ENCODE measurements at places on chromosomes 16 and 17.

- no peak for DNase-seq
Observed at GRCh38 chr17:21613071-21613429, 79.3 kb upstream of the KCNJ18 start.

DNA sequence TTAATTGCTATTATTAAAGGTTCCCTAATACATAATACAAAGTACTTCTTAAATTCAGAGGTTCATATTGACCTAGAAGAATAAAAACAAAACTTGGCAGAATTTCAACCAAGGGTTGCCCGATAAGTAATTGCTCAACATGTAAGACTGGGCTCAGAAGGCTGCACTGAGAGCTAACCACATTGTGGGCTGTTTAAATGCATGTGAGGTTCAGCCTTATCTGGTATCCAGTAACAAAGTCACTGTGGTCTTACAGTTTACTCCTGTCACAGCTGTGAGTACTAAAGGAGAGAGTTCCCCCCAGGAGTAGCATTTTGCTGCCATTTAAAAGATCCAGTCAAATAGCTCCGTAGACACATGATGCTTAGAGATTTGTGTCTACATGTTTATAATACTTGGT lies 1.6 kb upstream of the DHRS11 start:
- no peak for DNase-seq

GRCh38 chr17:48429156-48429555 lies 858 bp downstream of the SKAP1 start:
- no peak for DNase-seq

DNA sequence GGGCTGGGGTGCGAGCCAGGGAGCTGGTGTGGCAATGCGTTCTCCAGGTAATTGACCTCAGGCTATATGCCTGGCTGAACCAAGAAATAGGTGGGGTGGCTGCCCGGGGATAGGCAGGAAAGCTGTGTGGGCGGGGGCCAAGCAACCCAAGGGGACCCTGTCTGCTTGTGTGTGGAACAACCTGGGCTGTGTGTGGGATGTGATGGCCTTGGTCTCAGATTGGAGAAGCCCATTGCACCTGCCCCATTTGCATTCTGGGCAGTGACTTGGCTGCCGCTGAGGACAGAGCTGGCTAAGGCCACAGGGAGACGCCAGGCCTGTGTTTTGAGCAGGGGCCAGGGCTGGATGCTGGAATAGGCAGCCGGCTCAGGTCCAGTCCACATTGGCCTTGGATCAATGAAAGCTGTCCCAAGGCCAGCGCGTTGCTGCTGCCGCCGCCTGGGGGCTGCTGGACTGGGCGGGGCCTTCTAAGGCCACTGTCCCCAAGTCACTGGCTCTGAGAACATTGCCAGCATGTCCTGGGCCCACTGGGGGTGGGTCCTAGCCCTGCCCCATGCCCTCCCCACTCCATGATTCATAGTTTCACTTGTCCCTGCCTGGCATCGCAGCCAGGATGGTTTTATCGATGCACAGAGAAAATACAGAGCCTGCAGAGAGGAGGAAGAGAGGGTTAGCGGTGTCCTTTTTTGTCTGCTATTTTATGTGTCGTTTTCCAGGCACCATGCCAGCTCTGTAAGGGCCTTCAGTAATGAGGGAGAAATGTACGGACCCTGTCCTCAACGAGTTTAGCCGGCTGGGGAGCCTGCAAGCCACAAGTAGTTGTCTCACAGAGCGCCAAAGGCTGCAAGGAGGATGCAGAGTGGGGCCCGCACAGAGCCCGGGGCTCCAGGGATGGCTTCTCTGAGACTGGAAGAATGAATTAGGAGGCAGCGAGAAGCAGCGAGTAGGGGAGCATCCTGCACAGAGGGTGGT lies 43.9 kb downstream of the NKD1 start:
- DNase-seq: no peak

DNA sequence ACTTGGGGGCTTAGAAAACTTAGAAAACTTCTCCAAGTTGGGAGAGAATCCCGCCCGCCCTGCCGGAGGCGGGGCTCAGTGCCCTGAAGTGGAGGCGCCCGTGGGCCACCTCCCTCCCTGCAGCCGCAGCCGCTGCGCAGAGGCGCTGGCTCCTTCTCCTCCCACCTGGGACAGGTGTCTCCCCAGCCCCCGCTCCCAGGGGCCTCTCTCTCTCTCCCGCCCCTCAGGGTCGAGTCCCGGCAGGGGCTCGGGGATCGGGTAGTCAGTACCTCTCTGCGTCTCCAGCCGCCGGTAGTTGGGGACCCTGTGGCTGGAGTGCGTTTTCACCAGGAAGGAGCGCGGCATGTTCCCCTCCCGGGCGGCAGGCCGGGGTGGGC lies 257 bp downstream of the SNAI3 start:
- no peak for DNase-seq

GRCh38 chr17:27530764-27531391 lies 74.6 kb downstream of the KSR1 start:
- DNase-seq: no peak

DNA sequence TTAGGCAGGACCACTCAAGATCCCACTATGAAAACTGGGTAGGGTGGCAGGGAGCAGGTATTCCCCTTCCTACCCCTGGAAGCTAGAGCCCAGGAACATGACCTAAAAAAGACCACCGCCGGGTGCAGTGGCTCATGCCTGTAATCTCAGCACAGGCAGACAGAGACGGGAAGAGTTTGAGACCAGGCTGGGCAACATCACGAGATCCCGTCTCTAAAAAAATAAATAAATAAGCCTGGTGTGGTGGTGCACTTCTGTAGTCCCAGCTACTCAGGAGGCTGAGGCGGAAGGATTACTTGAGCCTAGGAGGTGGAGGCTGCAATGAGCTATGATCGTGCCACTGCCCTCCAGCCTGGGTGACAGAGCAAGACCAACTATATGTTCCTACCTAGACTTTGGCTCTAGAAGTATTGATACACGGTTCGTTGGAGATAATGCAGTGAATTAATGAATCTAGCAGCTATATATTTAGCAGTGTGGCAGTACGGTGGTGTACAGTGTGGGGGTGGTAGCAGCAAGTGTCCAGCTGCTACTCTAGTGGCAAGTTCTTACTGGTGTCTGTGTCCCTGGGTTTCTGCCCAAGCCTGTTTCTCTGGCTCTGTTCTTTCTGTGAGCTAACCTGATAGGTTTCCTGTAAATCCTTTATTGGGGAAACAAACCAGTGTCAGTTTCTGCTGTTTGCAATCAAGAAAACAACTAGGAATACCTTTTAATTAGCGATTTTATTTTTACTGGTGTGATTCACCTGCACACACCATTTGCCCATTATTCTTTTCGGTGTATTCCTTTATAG lies 3.3 kb upstream of the USP31 start:
- DNase-seq: no peak

- DNase-seq: no peak
Observed at GRCh38 chr17:45905814-45906213, 11.5 kb downstream of the MAPT start.

DNA sequence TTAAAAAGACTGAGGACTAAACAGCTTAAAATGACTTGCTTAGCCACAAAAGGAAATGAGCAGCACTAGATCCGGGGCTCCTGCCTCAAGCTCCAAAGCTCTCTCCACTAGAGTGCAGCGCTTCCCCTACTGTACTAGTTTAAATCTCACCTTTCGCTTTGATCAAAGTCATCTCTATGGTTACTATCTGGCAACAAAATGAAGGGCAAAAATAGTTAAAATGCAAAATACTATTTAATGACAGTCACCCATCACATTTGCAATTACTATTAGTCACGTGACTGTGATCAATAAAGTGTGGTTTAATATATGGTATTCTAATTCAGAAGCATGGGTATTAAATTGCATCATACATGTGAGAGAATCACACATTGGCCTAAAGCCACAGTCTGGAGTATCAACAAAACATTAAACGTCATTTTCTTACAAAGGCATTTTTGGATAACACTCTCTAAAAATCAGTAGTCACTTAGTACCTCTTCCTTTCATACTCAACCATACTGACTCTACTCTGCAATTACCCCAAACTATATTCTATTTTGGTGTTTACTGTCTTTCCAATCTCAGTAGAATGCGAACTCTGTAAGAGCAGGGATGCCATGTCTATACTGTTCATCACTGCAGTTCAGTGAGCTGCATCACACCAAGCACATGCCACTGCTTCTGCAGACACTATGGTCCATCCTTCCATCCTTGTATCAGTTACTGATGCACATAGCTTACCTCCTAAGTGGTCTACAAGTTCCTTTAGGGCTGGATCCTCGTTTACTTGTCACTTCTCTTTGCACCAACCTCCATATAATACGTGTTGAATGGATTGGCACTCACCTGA lies 6.2 kb downstream of the PSMD12 start:
- peak; percentile 37 for DNase-seq

DNA sequence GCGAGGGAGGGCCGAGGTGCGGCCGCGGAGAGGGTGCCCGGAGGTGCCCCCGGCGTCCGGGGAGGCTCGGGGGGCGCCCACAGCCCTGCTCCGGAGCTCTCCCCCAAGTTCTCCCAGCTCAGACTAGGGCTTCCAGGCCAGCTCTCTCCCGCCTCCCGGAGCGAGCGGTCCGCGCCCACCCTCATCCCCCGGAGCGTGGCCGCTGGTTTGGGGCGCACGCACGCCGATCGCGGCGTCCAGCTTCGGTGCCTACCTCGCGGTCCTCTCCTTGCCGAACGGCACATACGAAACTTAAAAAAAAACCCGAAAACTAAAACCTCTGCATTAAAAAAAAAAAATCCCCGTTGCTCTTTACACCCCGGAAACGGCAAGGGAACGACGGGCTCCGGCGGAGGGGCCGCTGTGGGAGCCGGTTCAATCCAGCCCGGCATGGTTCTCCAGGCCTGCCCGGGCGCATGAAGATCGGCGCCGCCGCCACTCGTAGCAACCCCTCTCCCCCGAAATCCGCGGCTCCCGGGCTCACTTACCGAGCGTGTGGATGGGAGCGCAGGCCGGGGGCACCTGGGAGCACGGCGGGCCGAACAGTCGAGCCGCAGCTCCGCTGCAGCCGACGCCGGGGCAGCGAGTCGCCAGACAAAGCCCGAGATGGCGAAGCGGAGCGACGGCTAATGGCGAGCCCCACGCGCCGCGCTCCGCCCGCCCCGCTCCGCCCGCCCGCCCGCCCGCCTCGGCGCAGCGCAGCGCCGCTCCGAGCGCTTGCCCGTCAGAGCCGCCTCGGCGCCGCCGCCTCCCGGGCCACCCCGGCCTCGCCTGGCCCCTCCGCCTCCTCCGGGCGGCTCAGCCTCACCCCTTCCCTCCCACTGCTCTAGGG lies 973 bp upstream of the UBTF start:
- peak; percentile 45 for DNase-seq

- no peak for DNase-seq
Observed at GRCh38 chr16:87653234-87653633, 50.9 kb downstream of the JPH3 start.

- no peak for DNase-seq
Observed at GRCh38 chr16:72989579-72990551, 58.1 kb downstream of the ZFHX3 start.

GRCh38 chr16:51231702-51232101 lies 80.6 kb upstream of the SALL1 start:
- DNase-seq: no peak

DNA sequence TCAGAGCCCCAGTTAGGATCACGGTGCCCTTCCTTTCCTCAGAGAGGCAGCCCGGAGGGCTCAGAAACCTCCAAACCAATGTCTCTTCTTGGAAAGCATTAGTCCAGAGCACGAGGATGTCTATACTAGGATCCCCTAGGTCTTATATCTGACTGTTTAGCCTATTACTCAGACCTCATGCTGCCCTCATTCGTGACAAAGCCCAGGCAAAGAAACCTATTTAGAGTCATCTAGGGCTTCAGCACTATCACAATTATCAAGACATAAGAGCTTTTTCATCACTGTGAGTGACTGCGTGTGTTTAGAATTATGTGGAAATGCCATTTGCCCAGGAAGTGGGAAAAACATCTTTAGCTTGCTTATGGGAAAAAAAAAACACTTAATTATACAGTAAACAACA lies 159.8 kb upstream of the NOL11 start:
- no peak for DNase-seq

DNA sequence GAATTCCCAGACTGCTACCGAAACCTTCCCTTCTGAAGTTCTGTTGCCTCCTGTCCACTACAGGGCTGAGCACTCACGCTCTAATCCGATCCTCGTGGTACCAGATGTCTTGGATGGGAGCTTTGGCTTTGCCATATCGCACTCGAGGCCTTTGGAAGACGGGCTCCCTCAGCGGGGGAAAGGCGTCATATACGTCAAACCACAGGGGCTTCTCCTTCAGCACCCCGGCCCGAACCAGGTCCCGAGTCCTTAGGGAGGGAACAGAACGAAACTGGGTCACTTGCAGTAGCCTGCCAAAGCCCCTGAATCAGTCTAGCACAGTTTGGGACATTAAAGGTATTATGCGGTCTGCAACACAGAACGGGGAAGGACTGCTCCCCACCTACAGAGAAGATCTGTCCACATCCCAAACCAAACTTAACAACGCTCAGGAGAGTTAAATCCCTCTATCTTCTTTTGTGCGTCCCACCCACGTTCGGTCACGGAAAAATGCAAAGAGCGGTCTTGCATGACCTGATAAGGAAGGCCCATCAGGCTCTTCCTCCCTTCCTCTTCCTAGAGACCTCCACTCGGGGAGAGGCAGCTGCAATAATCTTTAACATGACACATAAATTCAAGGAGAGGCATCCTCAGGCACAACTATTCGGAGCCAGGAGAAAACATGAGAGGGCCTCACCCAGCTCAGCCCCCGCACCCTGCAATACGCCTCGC lies 526 bp downstream of the MRPS23 start:
- no peak for DNase-seq

GRCh38 chr17:31460226-31460721 lies 68.8 kb downstream of the RAB11FIP4 start:
- no peak for DNase-seq

- DNase-seq: no peak
Observed at GRCh38 chr17:8949061-8949661, 16.3 kb downstream of the PIK3R5 start.

DNA sequence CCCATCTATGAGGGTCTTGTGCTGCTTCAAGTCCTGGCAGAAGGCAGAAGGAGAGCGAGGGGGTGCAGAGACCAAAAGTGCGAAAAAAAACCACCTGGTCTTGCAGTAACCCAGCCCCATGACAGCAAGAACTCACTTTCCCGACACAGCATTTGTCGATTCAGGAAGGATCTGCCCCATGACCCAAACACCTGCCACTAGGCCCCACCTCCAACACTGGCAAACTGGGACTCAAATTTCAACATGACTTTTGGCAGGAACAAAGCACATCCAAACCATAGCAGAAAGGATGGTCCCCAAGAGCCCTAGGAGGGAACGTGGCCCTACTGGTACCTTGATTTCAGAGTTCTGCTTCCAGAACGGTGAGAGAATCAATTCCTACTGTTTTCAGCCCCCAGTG lies 34.7 kb upstream of the KLHDC4 start:
- DNase-seq: no peak

- peak; percentile 6 for DNase-seq
Observed at GRCh38 chr16:80670170-80670865, 129.5 kb downstream of the DYNLRB2 start.

DNA sequence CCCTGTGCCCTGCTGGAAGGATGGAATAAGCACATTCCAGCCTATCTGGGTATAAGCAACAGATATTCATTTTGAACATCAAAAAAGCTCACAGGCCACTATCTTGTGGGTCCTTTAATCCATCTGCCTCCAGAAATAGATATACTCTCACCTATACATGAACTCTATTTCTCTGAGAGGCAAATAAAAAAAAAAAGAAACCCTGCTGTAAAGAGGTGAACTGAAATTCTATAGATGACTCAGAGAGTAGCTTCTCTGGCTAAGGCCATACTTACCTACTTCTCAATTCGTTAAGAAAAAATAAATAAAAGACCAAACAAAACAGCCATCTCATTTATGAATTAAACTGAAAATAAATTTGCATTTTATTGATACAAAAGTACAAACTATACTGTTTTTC lies 86.3 kb downstream of the DYNLRB2 start:
- DNase-seq: no peak

- DNase-seq: no peak
Observed at GRCh38 chr16:86480444-86480843, 29.9 kb upstream of the FOXF1 start.

Data from activated CD4-positive, alpha-beta T cell treated with anti-CD3 and anti-CD28 coated beads, Interleukin-2, amount 50 U/mL, for 4 hours (primary cell).